ENCODE measurements at places on chromosomes 11 and 22.

DNA sequence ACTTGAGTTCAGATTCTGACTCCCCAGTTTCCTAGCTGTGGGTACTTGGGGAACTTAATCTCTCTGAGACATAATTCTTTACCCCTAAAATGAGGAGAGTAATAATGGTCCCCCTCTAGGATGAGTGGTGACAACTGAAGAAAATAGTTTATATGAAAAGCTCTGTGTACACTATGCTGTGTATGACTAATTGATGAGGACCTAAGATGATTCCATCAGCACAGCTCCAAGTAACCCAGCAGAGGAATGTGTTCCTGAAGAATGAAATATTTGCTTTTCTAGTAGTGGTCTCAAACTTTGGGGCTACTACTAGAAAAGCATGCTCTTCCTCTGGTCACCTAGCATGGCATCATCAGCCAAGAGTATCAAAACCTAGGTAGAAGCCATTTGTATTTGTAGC, 217.3 kb upstream of the NARS2 start:
- no peak for DNase-seq

GRCh38 chr11:69435161-69435986, 46.1 kb upstream of the LINC01488 start:
- no peak for DNase-seq

GRCh38 chr11:107999759-108000455, 8.8 kb upstream of the CUL5 start:
- peak; percentile 35 for DNase-seq

DNA sequence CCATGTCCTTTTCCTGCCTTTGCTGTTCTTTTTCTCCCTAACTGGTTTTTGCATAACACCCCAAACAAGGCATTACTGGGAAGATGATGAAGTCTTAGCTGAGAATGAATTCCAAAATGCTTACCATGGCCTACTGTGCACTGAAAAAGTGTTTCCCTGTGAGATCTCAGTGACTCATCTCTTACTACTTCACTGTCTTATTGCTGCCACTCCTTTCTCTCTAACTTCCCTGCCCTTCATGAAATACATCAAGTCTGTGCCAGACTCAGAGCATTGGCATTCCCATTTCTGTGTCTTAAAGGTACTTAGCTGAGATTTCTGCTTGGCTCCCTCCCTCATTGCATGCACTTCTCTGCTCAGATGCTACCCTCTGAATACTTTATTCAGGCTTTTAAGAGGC, 49.1 kb upstream of the MUC15 start:
- peak; percentile 93 for DNase-seq

- no peak for DNase-seq
These were observed 35.4 kb downstream of the SPON1 start for GRCh38 chr11:13997881-13998280.

- no peak for DNase-seq
These were observed 107.8 kb upstream of the CHORDC1 start for GRCh38 chr11:90330632-90331031.

GRCh38 chr11:114132417-114132816, 72.9 kb downstream of the ZBTB16 start:
- DNase-seq, result peak; percentile 55

DNA sequence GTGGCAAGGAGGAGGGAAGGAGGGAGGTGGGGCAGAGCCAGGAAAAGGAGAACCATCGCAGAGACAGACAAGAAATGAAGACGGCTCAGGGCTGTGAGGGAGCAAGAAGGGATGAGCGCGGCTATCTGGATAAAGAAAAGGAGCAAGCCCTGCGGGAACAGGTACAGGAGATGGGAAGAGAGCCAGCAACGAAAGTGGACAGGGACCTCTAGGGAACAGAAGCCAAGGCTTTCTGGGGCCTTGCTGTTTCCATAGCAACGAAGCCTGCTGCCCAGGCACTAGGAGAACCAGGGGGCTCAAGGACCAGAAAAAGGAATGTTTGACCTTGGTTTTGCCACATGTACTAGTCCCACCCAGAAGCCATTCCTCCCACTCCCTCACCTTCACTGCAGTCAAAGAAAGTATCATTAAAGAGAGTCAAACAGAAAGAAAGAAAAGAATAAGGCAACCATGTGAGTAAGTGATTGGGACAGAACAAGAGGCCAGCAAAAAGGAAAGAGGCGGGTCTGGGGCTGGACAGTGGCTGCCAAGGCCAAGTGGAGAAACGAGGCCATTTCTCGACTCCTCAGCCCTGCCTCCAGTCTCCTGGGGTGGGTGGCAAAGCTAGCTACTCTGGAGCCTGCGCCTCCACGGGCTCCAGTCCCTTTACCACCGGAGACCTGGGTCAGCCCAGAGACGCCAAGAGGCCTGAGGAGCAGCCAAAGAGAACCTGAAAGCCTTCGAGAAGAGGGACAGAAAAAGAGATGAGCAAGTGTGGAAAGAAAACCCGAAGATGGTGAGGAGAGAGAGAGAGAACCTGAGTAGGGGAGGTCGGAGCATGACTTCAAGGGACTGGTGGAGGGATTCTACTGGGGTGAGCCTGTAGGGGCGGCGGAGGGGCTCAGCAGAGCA, 35.1 kb downstream of the NRXN2 start:
- no peak for DNase-seq

DNA sequence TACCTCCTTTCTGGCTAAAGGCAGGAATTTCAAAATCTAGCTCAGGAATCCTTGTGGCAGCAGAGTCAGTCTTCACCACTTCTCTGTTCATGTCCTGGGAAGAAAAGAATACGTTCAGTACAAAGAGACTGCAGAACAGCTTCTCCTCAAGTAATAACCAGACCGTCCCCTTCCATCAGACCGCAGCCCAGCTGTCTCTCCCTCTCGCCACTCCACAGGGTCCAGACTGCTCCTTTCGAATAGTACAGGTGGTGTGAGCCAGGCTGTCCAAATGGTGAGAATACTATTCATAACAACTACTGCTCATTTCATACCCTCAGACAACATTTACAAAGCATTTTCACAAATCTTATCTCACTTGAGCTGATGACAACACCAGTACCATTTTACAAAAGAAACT, 857 bp downstream of the ZPR1 start:
- DNase-seq, result no peak

DNA sequence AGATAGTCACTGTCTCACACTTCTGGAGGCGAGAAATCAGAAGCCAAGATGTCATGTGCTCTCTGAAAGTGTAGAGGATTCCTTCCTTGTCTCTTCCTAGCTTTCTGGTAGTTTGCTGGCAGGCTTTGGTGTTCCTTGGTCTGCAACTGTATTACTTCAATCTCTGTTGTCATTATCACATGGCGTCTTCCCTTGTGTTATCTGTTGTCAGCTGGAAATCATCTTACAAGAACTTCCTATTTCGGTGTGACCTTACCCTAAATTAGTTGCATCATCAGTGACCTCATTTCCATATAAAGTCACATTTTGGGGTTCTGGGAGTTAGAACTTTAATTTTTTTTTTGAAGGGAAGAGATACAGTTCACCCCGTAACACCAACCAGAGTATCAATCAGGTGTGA, 3.3 kb upstream of the LIN7C start:
- no peak for DNase-seq

DNA sequence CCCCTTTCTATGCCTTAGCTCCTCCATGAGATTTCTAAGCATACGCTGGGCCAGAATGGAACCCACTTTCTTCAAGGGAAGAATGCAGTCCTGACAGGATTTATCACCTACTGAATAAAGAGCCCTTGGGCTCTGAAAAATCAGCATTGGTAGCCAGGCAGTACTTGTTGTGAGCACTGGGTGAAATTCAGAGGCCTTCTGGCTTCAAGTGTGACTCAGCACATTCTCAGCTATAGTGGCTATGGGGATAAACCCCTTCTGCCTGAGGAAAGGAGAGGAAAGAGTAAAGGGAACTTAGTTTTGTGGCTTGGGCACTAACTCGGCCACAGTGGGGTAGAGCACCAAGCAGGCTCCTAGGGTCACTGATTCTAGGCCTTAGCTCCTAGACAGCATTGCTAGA, 574.8 kb downstream of the JRKL start:
- DNase-seq, result no peak

GRCh38 chr11:128628686-128629085, 41.3 kb upstream of the ETS1 start:
- DNase-seq, result no peak

GRCh38 chr11:75096456-75097172, at the start of gene OR2AT4:
Gene OR2AT4, minus strand, starts transcription at chr11:75096876.
- no peak for DNase-seq

DNA sequence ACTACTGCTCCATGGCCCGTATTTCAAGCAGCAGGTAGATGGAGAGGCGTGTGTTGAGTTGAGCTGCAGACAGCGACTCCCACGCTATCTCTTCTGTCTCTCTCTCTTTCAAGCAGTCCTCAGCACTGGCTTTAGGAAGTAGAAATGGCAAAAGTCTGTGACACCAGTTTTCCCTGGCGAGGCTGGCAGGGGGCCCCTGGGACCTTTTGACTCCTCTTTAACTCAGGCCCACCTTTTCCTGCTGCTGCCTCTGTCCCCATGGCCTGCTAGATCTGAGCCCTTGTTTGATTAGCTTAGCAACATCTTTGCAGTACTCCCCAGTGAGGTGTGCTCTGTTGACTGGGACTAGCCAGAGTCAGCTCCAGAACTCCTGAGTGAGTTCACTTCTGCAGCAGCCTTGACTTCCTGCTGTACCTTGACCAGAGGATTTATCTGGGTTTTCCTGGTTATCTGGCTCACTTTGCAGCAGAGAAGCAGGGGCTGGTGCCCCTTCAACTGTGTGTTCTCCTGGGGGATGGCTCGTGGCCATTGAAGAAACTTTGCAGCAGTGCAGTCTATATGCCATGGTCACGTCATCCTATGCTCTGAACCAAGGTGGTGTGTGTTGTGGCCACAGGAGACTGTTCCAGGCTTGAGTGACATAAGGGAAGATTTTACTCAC, 183.9 kb downstream of the DBX1 start:
- no peak for DNase-seq

- DNase-seq, result peak; percentile 28
These were observed 77.7 kb downstream of the MORC2 start for GRCh38 chr22:30890686-30891442.

- DNase-seq, result no peak
These were observed 3.3 kb downstream of the TECTA start for GRCh38 chr11:121104312-121104762.

DNA sequence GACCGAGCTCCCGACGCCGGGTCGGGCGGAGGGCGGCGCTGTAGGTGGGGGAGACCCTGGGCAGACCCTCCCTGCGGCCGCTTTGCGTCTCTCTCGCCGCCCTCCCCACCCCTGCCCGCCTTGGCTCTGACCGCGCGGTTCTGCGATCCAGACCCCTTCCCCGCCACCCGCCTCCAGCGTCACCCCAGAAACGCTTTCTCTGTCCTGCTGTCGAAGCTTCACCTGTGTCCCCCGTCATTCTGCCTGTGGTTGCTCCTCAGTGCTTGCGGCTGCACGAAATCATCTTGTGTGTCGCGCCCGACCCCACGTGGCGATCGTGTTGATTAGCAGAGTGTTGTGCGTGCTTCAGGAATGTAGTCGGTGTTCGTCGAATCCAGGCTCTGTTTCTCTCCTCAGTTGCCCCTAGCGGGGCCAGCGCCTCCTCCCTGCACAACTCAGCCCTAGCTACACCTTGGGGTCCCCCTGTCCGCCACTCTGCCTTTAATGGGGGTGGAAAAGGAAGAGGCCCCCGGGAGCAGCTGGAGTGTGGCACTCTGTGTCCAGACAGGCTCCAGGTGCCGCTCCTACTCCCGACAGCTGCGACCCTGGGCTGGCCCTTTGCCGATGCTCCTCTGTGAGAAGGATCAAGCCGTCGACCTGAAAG, 851 bp downstream of the PTDSS2 start:
- DNase-seq, result peak; percentile 56

GRCh38 chr11:28132548-28132947, 24.4 kb downstream of the METTL15 start:
- DNase-seq, result peak; percentile 24

GRCh38 chr11:78510597-78510996, 64.1 kb downstream of the NARS2 start:
- no peak for DNase-seq

- DNase-seq, result peak; percentile 64
These were observed 23.8 kb upstream of the IGSF22 start for GRCh38 chr11:18749681-18750319.

GRCh38 chr22:46672731-46673130, 52.5 kb downstream of the GRAMD4 start:
- DNase-seq, result peak; percentile 13

DNA sequence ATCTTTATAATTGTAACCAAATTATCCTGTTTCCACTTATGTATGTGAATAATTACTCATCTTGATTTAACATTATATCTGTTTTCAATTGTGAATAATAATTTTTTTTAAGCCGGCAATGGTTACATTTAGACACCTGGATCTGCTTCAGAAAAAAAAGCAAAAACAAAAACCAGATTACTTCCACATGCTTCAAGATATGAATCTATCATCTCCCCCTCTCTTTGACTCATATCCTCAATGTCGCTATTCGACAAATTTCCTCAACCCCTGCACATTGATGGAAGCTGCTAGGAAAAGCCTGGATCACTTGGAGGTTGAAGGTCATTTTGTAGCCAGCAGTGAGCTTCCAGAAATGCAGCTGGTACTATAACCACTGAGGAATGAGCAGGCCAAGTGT, 42.7 kb downstream of the SLC1A2 start:
- peak; percentile 89 for DNase-seq

DNA sequence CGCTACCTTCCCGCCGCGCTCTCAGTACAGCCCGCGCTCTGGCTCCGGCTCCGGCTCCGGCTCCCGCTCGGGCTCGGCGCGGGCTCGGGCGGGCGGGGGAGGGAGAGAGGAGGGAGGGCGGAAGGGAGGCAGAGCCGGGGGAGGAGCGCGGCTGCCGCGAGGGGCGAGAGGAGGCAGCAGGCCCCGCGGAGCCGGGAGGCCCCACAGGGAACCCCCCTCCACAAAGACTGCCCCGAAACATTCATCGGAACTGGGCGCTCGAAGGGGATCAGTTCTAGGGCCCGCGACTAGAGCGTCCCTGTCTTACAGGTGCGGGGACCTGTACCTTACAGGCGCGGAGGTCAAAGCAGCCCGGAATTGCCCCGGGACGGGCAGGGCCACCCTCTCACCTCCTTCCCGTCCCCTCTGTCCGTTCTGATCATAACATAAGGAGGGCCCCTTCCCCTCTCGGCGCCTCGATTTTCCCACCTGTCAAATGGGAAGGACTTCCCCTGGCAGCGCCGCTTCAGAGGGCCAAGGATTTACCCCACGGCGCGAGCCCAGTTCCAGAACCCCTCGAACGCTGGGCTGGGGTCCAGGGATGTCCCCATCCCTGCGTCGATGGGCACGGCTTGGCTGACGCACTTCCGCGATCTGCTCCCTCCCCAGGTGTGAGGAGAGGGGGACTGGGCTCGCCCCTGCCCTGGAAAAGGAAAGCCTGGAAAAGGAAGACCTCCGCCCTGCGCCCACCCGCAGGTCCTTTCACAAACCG, at the start of gene SHISA8:
TSS of gene SHISA8 (minus strand) at position 40 of the 751 bp plus-strand sequence. CDS start 407 bp downstream, outside the sequence.
- no peak for DNase-seq

DNA sequence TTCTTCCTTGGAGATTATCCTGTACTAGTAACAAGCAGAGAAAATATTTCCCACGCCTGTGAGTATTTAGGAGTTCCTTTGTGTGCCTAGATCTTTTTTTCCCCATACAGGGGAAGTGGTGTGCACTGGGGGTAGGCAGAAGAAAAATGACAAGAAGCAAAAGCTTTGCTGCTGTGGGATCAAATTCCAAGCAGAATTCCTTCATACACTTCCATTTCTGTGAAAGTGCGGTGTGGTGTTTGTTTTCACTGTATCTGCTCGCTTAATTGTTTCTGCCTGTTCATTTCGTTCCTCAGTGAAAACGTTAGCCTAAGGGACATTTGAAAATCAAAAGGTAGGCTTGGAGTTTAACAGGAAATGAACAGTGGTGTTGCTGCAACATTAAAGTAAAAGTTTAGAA, 47.9 kb downstream of the BLID start:
- no peak for DNase-seq
